ENCODE measurements at places on chromosomes 5 and 9.

DNA sequence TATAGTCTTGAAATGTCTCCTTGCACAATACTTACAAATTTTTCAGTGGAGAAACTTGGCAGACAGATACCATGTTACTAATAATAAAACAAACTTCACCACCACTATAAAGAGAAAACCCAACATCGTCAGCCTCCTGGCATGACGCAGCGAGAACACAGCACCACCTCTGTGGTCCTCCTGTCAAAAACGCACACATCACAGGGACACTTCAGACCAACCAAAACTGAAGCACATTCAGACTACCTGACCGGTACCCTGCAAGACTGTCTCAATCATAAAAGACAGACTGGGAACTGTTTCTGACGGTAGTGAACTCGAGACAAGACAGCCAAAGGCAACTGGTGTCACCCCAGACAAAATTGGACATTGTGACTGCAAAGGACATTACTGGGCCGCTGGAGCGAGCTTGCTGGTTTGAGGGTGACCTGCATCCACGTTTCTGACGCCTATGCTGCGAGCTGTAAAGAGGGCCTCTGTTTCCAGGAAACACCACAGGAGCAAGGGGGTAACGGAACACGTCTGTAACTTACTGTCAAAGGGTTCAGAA lies 34.4 kb downstream of the NSUN2 start:
- DNase-seq, result no peak

GRCh38 chr9:131738293-131739132 lies 1.4 kb downstream of the RAPGEF1 start:
- no peak for DNase-seq

DNA sequence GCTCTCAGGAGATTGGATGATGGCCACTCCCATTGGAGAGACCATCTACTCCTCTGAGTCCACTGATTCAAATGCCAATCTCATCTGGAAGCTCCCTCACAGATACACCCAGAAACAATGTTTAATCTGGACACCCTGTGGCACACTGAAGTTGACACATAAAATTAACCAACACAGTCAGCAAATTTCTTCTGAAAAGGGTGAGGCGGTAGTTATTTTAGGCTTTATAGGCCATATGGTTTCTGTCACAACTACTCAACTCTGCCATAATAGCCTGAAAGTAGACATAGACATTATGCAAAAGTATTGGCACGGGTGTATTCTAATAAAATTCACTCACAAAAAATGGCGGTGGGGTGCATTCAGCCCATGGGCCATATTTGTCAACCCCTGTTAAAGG lies 244.5 kb upstream of the VLDLR start:
- DNase-seq, result no peak

GRCh38 chr5:176824604-176825003 lies 14.2 kb downstream of the UNC5A start:
- no peak for DNase-seq

DNA sequence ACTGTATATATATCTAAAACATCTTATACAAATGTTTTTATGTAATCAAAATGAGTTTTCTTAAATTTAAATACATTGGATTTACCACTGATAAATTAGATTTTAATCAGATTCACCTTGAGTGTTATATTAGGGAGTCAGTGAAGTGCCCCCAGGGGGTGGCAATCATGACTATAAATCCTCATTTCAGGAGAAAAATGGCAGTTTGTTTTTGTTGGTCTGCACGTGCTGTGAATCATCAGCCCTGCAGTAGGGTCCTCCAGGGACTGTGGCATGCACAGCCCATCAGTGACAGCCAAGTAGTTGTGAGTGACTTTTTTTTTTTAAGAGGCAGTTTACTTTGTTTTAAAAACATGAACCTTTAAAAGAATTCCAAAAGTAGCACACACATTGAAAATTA lies 65.2 kb downstream of the ZSWIM6 start:
- DNase-seq, result no peak

GRCh38 chr5:173878224-173878967 lies 9.8 kb upstream of the CPEB4 start:
- DNase-seq, result no peak

DNA sequence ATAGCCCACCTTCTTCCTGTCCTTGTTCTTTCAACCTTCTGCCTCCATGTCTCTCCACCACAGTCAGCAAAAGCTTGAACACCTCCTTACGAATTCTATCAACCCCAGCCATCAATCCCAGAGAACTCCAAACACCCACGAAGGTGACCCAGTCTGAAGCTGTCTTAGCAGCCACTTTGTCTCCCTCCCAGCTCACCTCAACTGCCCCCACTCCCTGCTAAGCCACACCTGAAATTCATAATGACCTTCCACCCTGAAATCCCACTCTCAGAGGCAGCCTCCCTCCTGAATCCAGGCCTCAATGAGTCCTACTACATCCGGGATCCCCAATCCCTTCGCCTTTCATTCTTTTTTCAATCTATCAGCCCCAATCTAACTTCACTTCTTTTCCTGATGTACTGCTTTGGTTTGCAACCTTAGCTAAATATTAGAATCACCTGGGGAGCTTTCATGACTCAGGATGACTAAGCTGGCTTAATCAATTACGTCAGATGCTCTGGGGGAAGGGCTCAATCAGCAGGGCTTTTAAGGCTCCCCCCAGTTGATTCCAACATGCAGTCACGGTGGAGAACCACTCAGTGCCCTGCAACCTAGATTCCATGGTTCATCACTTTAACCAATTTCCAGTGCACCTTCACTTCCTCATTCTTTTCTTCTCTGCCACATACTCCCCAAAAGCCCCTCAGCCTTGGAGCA lies 32.2 kb downstream of the BHMT start:
- no peak for DNase-seq

- no peak for DNase-seq
These were observed 332.4 kb downstream of the NTRK2 start for GRCh38 chr9:85001925-85002324.

Measured in esophagus squamous epithelium (tissue), 5 donors.